ENCODE measurements at places on chromosomes 5 and 9.

- no peak for DNase-seq
Observed at GRCh38 chr5:148342371-148343045, 7.1 kb downstream of the SPINK9 start.

DNA sequence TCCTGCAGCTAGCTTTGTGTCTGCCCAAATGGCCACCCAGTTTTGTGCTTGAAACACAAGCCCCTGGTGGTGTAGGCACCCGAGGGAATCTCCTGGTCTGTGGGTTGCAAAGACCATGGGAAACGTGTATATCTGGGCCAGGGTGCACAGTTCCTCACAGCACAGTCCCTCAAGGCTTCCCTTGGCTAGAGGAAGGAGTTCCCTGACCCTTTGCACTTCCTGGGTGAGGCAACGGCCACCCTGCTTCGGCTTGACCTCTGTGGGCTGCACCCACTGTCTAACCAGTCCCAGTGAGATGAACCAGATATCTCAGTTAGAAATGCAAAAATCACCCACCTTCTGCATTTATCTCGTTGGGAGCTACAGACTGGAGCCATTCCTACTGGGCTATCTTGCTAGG, 865.0 kb upstream of the ACO1 start:
- no peak for DNase-seq

DNA sequence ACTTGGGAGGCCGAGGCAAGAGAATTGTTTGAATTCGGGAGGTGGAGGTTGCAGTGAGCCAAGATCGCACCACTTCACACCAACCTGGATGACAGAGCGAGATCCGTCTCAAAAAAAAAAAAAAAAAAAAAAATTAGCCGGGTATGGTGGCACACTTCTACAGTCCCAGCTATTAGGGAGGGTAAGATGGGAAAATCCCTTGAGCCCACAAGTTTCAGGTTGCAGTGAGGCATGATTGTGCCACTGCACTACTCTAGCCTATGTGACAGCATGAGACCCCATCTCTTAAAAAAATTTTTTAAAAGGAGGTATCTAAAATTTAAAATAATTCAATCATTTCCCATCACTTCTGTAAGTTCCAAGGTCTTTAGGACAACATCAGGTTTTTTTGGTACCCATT, 26.0 kb downstream of the PSIP1 start:
- no peak for DNase-seq

DNA sequence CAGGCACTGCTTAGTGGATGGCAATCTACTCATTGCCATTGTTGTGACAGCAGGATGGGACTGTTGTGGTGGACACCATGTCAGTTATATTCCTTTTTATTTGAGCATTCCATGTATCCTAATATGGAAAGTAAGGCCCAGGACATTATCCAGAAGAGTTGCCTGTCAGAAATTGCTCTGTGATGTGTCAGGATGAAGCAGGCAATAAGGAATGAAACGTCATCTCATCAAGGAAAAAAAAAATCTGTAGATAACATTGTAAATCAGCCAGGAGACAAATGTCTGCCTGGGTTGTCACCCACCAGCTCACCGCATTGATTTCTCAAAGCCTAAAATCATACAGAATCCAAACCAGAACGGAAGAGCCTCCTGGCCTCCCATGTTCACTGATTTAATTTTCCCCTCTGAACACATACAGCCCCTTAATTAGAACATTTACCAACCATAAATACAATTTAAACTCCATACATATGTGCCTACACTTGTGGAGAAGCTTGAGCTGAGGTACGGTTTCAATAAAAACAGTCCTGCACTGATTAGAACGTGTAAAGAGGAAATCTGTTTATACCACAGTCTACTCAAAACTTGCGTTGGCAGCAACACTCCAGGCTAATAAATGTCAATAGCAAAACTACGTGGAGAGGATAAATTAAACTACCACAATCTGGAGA, 73.9 kb downstream of the FOXD1 start:
- DNase-seq: no peak

DNA sequence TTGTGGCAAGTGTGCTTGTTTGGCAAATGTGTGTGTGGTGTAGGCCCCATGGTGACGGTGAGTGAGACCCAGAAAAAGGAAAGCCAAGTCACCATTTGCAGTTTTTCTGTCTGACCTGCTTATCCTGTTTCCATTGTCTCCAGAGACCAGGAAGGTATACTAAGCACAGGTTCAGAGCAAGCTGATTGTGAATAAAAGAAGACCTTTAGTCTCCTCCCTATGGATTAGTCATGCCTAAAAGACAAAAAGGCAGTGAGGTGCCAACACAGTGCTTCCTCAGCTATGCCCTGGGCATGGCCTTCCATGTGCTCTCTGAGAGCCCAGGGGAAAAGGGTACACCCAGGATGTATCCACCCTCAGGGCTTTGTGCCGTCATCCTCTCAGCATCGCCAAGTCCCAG, 49.2 kb upstream of the SHOC1 start:
- DNase-seq: no peak

DNA sequence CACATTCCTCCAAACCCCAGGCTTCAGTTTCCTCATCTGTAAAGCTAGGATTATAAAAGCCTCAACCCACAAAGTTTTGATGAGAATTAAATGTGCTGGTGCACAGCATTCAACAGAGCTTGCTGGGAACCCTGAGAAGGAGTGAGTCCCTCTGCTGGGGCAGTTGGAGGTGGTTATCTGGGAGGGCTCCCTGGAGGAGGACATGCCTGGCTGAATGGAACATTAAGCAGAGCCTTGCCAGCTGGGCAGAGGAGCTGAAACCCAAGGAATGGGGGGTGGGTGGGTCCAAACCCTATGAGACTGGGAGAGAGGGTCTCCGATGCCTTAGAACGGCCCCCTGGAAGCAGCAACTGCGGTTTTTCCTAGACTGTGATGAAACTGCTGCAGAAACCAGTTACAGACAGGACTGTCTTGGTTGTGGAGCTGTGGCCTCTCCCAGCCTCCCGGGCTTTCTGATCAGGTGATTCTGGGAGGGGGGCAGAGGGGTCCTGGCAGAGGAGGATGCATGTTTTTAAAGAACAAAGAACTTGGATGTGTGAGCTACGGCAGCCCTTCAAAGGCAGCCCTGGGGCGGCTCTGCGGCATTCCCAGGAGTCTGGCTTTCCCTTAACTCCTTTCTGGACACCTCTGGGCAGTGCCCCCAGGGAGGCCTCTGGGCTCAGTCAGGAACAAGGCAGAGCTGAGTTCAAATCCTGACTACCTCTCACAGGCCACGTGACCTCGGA, 20.8 kb downstream of the FIBCD1 start:
- DNase-seq: no peak

DNA sequence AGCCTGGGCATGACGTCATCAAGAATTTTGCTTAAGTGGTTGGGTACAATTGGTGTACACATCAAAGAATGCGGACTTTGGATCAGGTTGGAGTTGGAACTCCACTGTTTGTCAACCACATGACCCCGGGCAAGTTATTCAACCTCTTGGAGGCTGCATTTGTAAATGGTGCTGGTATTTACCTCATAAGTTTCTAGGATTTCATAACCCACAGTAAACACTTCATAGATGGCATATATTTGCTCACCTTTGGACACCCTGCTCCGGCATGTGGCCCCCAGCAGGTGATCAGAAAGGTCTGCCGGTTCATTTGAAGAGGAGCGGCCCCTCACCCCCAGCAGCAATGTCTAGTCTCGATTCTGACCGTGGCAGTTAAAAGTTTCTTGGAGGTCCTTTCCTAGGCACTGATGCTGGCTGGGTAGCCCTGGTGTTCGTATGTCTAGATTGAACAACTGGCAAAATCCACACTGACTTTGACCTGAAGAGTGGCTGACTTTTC, 60.6 kb downstream of the IL6ST start:
- DNase-seq: no peak

- DNase-seq: no peak
Observed at GRCh38 chr5:53895091-53895683, 334.7 kb downstream of the NDUFS4 start.

- no peak for DNase-seq
Observed at GRCh38 chr5:174607916-174608315, 116.5 kb upstream of the MSX2 start.

DNA sequence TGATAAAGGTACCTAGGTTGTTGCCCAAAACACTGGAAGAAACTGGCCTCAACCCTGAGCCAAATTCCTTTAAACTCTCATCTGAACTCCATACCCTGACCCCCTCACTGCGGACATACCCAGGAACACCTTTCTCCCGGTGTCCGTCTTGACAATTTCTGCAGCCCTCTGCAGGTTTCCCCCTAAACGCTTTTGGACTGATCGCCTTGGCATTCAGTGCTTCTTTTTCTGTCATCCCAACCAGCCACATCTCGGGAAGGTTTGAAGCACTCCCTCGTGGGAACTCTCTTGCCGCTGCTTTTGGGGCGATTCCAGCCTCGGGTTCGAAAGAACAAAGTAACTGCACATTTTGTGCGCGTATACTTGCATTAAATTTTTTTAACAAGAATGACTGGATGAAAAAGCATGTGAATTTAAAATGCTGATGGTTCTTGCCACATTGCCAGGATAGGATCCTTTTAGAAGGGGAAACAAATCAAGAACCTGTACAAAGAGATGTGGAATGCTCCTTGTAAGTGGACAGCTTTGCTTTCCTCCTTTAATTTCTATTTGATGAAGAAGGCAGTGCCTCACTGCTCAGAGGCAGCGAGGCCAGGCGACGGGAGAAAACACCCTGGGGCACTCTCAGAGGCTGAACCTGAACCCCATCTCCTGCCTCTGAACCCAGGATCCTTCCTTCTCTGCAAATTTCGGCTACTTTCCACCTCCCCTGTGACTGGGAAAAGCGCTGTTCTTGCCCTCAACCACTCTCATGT, 615 bp downstream of the PSMD5 start:
- DNase-seq: no peak

- no peak for DNase-seq
Observed at GRCh38 chr9:135392511-135392910, 87.1 kb upstream of the PPP1R26 start.

GRCh38 chr5:146620669-146621051, 104.7 kb upstream of the GPR151 start:
- DNase-seq: no peak

DNA sequence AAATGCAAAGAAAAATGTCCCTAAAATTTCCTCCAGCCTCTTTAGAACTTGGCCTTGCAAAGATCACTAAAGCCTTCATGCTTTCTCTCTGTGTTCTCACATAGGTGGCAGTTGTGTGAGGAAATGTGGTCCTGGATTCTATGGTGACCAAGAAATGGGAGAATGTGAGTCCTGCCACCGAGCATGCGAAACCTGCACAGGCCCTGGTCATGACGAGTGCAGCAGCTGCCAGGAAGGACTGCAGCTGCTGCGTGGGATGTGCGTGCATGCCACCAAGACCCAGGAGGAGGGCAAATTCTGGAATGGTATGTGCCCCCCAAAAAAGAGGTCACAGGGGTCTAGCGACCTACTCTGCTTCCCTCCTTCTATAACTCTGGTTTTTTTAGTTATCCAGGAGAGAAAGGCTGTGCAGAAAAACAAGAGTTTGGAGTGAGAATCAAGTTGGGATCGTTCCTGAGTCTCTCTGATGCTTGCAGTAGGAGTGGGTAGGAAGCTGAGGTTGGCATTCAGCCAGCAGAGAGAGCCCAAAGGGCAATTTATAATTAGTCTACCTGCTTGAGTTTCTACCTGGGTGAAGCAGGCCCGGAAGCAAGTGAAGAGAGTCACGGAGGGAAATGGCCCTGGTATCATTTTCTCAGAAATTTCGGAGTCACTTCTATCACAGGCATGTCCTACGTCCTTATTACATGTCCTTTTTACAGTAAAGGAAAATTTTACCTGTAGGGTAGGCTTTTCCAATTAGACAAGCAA, 97.5 kb downstream of the RFK start:
- DNase-seq: no peak

DNA sequence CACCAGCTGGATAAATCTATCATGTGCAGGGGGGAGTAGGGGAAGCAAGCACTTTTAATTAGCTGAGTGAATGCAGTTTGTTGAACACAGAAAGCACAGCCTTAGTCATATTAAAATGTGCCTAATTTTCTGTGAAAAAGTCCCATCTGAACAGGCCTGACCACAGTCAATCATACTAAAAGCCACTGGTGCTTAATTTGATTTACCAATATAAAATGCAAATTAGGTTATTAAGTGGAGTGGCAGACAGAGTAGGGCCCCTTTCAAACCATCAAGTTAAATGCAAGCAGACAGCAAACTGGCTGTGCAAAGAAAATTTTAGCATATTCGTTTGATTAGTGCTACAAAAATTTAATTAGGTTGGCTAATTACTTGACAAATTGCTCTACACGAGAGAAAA, 176.1 kb downstream of the ISL1 start:
- DNase-seq: no peak

GRCh38 chr5:88944751-88945531, 62.0 kb upstream of the MEF2C start:
- no peak for DNase-seq

GRCh38 chr5:33828626-33829308, 63.0 kb downstream of the ADAMTS12 start:
- DNase-seq: no peak

DNA sequence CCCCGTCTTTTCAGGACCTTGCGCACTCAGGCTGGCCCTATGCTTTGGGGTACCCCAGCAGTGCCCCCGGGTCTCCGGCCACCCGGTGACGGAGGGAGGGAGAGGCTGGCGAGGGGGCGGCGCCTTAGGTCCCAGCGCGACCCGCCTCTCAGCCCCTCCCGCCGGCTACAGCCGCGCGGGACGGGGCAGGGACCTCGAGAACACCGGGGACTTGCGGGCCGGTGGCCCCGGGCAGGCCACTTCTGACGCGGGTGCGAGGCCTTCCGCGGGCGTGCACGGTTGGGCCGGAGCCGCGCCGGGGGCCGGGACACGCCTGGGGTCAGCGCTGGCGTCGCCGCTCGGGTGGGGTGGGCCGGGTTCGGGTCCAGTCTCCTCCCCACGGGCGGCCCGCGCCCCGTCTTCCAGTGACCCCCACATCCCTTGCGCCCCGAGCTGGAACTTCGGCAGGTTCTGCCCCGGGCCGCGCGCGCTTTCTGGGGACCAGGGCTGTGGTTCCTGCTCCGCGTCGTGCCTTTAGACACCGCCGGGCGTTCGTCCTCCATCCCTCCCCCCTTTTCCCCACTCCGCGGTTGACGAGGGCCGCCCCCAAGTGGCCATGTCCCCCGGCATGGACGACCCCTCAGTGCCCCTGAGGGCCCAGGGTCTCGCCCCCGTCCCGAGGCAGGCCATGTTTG, 3.8 kb upstream of the SQSTM1 start:
- DNase-seq: no peak

DNA sequence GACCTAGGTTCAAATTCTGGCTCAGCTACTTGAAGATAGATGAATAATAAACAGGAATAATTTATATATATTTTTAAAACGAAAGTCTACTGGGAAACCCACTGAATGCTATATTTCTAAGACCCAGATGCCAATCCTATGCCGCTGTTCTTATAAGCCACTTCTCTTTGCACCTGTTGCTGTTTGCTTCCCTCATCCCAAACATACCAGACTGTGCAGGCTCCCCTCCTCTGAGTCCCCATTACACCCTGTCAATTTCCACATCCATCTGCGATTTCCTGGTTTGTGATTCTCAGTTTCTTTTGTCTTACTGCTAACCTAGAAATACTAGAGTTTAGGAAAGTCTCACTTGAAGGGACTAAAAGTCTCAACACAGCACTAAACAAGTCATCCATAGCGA, 92.8 kb upstream of the CAST start:
- no peak for DNase-seq

DNA sequence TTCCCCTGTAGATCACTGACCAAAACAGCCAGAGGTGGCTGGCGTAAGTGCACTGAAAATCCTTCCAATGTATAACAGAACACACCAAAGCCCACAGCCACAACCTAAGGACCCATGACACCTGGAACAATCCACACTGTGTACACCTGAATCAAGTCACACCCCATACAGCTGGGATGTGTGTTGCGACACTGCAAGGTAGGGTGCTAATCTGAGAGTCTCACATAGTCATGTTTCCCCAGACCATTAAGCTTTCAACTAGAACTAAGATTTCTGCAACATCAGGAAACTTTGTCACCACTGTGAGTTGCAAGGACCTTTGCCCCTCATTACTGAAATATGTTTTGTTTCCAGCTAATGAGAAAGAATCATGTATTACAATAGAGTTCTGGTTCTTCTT, 59.4 kb downstream of the MED27 start:
- no peak for DNase-seq

All from activated naive CD4-positive, alpha-beta T cell (primary cell).